ENCODE measurements at places on chromosomes 4 and X.

DNA sequence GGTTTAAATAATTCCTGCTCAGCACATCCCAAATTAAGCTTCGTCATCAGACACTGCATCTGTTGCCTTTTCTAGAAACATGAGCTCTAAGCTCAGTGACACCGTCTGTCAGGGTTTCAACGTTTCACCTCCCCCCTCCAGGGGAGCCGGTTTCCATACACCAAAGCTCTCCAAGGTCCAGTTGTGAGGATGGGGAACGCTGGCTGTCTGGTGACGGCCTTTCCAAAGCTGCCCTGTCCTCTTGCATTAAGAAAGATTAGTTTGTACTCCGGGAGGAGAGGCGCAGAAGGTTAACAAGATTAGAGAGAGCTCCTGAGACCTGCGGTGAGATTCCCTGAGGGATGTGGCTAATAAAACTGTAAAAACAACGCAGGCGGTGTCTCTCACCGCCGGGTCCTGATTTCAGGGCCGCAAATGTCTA is 43.2 kb downstream of the ASMT start:
- peak; percentile 18 for DNase-seq

GRCh38 chr4:112130906-112131305 is 14.3 kb upstream of the FAM241A start:
- no peak for DNase-seq

DNA sequence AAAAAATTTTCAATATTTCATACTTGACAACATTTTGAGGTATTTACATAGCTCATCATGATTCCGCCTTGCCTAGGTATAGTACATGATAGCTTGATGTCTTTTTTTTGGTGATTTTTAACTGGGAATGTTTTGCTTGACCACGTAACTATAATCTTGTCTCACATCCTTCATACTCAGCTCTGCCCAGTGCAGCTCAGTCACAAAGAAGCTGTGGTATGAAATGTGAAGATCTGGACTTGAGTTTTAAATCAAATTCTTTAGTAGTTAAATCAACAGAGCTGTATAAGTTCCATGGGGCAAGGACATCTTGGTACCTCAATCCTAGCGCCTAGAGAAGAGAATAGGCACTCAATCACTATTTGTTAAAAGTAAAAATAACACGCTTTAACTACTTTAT is 276.3 kb upstream of the DKK2 start:
- no peak for DNase-seq

GRCh38 chr4:3305610-3306371 is 13.0 kb downstream of the RGS12 start:
- no peak for DNase-seq

- no peak for DNase-seq
Measured at GRCh38 chr4:185182239-185182638, 21.6 kb downstream of the CFAP97 start.

DNA sequence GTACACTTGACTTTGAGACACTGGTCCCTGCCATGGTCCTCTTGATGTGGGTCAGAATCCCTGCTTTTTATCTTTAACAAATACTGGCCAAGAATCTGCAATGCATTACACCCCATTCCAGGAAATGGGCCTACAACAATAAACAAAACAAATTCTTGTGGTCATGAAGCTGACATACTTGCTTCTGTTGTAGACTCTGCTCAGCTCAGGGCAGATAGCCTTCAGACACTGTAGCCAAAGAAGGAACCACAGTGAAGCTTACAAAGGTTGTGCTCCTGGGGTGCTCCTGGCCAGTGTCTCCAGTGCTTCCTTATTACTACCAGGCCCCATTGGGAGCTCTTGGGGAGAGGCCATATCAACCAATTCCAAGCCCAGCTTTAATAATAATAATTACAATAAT is 21.8 kb downstream of the KIAA1210 start:
- no peak for DNase-seq

- no peak for DNase-seq
Measured at GRCh38 chr4:86330961-86331742, 28.7 kb downstream of the MAPK10 start.

GRCh38 chrX:106730401-106730800 is 3.9 kb downstream of the RNF128 start:
- DNase-seq: no peak

DNA sequence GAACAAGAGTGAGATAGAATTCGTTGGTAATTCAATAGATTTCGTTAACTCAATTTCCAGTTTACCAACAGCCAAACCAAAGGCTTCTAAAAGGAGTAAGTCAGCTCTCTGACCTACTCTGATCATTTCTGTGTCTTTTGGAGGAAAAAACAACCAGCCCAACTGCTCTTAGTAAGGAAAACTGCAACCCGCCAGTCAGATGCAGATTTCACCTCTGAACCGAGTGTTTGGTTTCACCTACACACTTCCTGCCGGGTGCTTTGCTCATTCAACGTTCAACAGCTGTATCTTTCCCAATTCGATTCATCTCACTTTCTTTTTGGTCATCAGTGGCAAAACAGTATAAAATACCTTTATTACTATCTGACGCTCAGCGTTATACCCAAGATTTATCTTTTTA is 24.5 kb downstream of the TMSB4X start:
- DNase-seq: peak; percentile 43

DNA sequence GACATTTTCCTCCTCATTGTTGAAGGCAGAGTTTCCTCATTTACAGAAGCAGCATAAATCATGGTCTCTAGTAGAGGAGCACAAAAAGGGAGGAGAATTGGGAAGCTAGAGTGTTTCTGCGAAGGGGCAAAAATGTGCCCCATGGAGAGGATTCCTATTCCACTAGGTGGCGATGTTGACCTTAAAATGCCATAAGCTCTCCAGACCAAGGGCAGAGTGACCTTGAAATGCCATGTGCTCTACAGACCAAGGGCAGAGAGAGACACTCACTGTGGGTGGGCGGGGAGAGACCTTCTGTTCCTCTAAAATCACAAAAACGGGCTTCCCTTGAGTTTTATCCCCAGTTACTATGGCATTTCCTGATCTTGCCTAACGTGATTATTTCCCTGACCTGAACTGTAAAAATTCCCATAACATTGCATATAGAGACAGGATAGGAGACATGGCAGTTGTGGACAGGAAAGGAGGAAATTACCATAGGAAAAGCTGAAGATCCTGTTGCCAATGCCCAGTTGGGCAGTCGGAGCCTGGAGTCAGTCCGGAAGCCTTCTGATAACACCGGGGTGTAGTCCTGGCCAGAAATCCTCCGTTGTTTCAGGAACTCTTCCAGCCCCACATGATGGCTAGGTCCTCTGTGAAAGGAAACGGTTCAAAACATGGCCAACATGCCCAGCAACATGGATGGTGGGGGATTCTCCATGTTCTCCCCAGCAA is 567.7 kb downstream of the MAGEB5 start:
- DNase-seq: no peak

DNA sequence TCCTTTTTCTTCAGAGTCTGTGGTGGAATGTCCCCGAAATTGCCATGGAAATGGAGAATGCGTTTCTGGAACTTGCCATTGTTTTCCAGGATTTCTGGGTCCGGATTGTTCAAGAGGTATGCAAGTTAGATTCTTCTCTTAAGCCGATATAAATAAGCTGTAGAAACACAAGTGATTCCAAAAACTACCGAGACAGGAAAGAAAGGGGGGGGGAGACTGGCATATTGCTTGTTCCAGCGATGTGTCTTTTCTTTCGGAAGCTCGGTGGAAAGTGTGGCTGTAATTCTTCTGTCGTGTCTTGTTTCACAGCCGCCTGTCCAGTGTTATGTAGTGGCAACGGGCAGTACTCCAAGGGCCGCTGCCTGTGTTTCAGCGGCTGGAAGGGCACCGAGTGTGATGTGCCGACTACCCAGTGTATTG is 236.9 kb downstream of the DCTD start:
- DNase-seq: no peak

DNA sequence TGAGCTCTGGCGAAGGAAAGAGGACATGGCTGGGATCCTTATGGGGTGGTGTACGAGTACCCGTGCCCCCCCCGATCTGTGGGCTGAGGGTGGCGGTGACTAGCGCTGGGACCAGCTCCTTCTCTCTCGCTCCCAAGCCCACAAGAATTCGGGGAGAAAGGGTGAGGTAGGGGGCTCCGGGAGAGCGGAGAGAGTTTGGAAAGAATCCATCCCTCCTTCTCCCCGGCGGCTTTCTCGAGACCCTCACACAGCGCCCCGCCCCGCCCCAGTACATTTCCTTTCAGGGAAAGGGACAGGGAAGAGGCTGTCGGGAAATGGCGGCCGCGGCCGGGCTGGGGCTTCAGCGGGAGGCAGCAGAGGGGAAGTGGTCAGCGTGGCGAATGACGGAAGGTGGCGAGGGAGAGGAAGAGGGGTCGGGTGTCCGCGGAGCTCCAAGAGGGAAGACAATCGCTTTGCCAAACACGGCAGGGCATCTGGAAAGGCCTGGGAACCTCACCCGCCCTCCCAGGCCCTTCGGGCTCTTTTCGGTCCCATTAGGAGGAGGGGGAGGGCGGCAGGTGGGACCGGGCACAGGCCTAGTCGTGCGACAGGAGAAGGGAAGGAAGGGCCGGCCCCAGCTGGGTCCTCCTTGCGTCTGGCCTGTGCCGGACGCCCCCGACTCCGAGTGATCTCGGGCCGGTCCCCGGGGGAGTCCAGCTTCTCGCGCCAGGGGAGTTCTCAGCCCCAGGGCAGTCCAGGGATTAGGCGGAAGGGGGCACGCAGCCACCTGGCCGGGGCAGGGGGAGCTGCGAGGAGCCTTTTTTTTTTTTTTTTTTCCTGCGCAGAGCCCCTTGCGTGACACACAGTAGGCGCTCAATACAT is 10.2 kb downstream of the HNRNPH2 start:
- peak; percentile 57 for DNase-seq

DNA sequence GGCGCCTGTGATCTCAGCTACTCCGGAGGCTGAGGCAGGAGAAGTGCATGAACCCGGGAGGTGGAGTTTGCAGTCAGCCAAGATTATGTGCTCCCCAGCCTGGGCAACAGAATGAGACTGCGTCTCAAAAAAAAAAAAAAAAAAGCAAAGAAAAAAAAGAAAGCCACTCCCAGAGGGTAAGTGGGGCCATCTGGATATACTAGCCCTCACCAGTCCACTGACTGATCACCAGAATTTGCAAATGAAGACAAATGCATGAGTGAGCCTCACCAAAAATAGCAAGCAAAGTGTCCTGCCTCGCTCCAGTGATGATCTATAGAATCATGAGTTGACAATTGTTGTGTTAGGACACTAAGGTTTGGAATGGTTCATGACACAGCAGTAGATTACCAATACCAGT is 47.6 kb downstream of the ZFP42 start:
- no peak for DNase-seq

DNA sequence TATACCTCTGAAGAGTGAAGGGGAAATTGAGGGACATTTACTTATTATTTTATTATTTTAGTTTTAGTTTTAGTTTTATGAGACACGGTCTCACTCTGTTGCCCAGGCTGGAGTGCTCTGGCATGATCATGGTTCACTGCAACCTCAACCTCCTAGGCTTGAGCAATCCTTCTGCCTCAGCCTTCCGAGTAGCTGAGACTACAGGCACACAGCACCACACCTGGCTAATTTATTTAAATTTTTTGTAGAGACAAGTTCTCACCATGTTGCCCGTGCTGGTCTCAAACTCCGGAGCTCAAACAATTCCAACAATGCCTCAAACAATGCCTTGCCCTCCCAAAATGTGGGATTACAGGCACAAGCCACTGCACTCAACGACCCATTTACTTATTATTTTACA is 68.4 kb upstream of the BMP2K start:
- DNase-seq: no peak

DNA sequence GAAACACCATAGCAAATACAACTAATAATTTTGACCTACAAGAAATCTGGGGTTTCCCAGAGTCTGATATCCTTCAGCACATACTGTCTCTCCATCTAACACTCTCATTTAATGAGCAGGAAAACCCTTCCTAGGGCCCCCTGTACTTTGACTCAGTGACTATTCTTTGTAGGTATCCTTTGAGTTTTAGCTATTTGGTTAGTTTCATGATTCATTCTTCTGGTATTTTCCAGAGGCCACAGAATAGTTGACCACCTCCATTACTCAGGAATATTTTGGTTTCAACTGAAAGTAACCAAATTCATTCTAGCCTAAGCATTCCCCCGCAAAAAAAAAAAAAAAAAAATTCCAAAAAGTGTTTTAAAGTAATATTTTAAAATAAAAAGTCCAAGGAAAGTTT is 140.0 kb downstream of the IDS start:
- no peak for DNase-seq

GRCh38 chr4:71828470-71828869 is 44.6 kb upstream of the GC start:
- no peak for DNase-seq

- no peak for DNase-seq
Measured at GRCh38 chr4:122403861-122404260, 25.1 kb downstream of the ADAD1 start.

- DNase-seq: no peak
Measured at GRCh38 chr4:147355847-147356246, 125.0 kb upstream of the EDNRA start.

- no peak for DNase-seq
Measured at GRCh38 chr4:17526695-17527477, 11.9 kb downstream of the CLRN2 start.

DNA sequence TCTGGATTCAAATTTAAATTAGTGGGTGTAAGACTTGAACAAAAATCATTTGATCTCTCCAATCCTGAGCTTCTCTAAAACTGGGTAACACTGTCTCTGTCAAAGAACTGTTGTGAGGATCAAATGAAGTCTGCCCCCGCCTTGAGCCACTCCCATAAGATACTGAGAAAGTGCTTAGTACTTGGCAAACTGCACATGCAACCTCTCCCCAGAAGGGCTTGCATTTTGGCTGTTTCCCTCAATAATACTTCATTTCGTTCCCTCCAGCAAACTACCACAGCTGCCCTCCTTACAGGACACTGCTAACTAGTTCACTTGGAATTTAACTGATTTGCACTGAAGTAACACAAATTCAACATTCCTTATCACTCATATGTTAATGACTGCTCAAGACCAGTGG is 79.8 kb downstream of the APBB2 start:
- DNase-seq: no peak

GRCh38 chr4:3218824-3219760 is 29.9 kb upstream of the MSANTD1 start:
- DNase-seq: no peak

GRCh38 chrX:48459483-48459882 is 10.6 kb downstream of the SLC38A5 start:
- no peak for DNase-seq

- DNase-seq: no peak
Measured at GRCh38 chr4:6121941-6122340, 78.4 kb downstream of the JAKMIP1 start.

- no peak for DNase-seq
Measured at GRCh38 chr4:181870326-181870725, 372.9 kb upstream of the TENM3 start.

- no peak for DNase-seq
Measured at GRCh38 chr4:165403637-165404036, 24.8 kb downstream of the CPE start.

DNA sequence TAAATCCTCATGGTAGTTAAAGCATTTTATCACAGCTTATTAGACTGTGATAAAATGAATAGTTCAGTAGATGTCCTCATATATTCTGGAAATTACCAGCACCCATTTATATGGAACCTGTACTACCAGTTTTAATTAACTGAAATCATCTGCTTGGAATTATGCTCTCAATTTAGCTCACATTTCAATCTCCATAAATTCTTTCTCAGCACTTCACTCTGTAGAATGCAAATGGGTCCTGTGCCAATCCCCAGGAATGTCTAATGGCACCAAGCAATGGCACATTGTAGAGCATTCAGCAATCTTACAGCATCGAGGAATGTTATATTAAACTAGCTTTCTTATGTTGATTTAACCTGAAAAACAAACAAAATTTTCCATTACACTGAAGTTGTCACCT is 355.1 kb downstream of the PDHA2 start:
- DNase-seq: no peak

GRCh38 chr4:92120810-92121498 is 182.8 kb upstream of the GRID2 start:
- DNase-seq: no peak
